ENCODE measurements at places on chromosomes 6 and 20.

GRCh38 chr6:36576578-36576977, 17.6 kb upstream of the SRSF3 start:
- DNase-seq = no peak

DNA sequence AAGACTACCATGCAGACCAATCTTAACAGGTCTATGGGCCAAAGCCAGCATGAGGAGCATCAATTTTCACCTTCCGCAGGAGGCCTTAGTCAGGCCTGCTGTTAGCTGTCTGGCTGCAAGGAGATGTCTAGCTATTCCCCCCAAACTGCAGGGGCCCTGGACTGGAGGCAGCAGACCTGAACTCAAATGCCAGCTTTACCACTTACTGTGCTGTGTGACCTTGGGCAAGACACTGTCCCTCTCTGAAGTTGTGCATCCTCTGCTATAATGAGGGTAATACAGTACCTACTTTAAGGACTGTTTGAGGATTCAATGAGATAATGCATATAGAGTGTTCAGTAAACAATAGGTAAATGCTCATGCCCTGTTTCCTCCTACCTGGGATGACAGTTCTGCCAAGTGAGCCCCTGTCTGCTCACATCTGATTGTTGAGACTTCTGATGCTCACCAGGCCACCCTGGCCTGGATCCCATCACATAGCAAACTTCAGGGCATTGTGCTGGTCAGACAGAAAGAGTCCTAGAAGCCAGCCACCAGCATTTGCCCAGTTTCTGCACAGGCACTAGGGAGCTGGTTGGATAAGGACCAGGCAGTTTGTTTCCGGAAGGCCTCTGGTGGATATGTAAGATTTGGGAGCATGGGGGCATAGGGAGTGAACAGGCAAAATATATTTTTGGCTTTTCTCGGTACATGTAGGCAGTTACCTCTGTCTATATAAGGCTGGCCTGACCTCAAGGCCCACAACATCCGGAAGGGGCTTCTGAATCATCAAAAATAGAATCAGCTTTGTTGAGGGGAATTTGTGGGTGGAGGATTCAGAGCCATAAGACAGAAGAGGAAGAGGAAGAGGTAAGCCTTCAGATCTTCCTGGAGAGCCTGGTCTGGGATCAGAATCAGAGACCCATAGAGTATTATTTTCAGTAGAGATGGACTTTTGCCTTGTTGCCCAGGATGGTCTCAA, 2.3 kb upstream of the OCSTAMP start:
- DNase-seq = no peak

GRCh38 chr6:75261299-75261698, 17.7 kb upstream of the COX7A2 start:
- no peak for DNase-seq

- no peak for DNase-seq
Observed at GRCh38 chr6:35177596-35177995, 36.2 kb upstream of the SCUBE3 start.

DNA sequence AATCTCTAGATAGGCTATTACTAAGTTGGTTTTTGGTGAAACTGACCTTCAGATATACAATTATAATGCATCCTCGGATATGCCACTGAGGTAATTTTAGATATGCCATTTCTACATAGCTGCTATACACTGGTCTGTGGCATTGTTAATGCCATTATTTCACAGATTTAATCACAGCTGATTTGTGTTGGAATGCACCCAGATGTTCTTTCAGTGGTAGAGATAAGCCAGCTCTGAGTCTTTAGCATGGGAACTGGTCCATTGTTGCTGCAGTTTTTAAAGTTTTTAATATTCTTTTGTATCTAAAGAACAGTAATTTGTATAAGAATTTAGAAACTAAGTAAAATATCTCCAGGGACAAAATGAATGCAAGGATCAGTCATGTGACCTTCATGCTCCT, 6.8 kb downstream of the TMX4 start:
- no peak for DNase-seq

GRCh38 chr6:140050101-140050995, 675.9 kb upstream of the CITED2 start:
- no peak for DNase-seq

DNA sequence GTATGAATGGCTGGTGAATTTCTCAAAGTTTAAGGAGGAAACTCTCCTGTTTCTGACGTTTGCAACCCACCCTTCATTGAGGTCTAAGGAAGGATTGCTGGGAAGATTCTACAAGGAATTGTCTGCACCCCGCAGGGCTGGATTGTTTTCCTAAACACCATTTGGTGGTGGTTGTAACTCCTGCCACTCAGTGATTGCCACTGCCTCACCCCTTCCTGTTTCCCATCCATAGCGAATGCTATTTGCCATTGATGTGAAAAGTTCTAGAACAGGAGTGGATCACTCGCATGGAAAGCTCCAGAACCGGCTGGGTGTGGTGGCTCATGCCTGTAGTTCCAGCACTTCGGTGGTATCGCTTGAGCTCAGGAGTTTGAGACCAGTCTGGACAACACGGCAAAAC, 8.7 kb upstream of the DSP start:
- DNase-seq = no peak

- no peak for DNase-seq
Observed at GRCh38 chr6:148735989-148736388, 10.8 kb upstream of the UST start.

GRCh38 chr6:27726619-27727023, 185.6 kb downstream of the OR2B2 start:
- no peak for DNase-seq

DNA sequence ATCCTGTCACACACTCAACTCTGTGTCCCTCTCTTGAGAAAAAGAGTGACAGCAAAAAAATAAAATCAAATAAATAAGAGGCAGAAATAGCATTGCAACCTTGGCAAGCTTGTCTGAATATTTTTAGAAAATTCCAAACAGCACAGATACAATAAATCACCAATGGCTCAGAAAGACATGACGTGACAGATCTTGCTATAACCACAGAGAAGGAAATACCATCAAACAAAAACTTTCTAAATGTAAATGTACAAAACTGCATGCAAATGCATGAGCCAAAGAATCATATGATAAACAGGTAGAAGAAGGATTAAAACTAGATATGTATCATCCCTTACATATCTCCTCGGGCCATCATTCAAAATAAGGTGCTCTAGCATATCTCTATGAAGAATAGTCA, 549.2 kb upstream of the NOX3 start:
- no peak for DNase-seq

DNA sequence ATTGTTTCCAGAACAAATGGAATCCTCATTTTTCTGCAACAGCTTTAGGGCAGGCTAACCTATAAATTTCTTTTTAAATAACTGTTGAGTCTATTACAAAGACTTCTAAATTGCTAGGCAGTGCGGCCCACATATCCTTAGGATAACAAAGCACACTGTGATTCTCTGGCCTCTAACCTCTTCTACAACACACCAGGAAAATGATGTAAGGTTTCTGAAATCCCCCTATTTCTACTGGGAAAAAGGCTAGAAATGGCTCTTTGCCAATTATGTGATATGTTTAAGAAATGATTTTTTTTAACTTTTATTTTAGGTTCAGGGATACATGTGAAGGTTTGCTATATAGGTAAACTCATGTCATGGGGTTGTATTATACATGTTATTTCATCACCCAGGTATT, 17.3 kb upstream of the NT5E start:
- DNase-seq = no peak

GRCh38 chr6:106643061-106643460, 13.7 kb downstream of the QRSL1 start:
- DNase-seq = no peak
